ENCODE measurements at places on chromosomes 1 and 21.

GRCh38 chr1:5905436-5905835 lies 86.8 kb downstream of the NPHP4 start:
- DNase-seq, result no peak

- DNase-seq, result no peak
Observed at GRCh38 chr1:100354971-100355394, 2.7 kb downstream of the CDC14A start.

DNA sequence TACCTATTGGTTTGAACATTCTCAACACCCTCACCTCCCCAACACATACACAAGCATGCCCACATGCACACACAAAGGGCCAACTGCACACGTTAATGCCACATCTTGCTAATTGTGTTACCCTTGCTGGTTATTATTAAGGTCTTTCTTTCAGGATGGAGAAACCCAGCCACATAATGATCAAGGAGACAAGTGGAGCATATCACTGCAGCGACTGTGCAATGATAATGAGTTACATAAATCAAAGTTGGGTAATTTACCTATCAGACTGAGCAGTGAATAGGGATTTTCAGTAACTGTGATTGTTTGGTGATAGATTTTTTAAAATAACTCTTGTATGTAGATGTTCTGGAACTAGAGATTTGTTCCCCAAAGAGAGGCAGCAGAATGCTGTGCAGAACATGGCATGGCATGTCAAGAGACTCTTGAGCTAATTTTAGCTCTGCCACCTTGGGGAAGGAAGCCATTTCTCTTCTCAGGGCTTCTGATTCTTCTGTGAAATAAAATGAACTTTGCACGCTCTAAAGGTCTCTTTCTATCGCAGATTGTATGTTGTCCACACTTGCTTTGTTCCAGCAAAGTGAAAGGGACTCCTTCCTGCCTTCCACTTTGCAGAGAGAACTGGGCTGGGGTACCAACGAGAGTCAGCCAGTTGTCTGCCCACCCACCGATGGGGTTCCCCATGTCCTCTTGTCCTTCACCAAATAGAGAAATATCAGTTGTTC lies 126.0 kb upstream of the CAMK1G start:
- no peak for DNase-seq

GRCh38 chr1:107359472-107360241 lies 218.8 kb downstream of the NTNG1 start:
- no peak for DNase-seq

DNA sequence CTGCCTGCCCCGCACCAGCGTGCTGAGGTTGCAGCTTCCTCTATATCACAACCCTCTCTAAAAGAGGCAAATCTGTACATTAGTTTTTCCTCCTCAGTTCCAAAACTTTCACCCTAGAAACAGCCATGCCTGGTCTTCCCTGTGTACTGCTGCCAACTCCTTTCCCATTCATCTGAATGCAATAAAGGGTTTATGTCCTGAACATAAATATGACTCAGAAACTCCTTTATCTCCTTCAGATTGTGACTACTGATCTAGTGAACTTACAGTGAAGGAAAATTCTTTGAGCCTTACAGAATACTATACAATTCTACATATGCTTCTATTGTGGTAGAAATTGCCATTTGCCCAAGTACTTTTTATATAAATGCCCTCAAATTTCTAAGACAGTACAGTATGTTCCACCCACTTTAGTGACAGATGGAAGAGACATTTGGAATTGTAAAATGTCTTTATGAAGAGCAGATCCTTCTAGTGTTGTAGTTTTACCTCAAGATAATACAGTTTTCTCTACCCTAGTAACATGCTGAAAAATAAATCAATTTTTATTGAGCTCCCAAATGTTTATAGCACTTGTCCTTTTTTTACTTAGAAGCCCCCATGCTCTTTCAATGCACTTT lies 345.1 kb upstream of the SNX7 start:
- DNase-seq, result no peak

- DNase-seq, result no peak
Observed at GRCh38 chr21:43201491-43201890, 32.7 kb downstream of the CRYAA start.

- DNase-seq, result no peak
Observed at GRCh38 chr1:216046336-216046735, 376.9 kb downstream of the USH2A start.

DNA sequence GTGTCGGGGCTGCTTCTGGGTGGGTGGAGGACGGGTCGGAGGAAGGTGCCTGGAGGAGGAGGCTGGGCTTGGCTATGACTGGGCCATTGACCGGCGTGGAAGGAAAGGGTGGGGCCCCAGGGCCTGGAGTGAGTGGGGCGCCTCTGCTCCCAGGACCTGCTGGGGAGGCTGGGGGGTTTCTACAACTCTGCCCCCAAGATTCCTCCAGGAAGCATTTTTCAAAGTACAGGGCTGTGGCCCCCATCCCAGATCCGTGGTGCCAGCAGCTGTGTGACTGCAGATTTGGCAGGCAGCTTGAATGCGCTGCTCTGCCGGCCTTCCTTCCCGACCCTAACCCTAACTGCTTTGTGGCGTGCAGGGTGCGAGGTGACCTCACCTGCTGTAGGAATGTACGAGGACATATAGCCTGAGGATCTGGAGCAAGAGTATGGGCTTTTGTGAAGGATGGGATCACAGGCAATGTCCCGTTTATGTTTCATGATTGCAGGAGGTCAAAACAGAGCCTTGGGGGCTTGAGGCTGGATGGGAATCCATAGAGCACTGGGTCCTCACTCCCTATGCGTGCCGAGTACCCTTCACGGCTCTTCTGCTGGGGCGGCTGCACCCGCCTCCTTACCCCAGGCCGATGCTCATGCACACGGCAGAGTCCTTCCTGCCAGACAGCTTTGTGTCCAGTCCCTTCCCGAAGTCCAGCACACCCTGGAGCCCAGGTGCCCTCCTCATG lies 24.7 kb downstream of the TRPM2 start:
- no peak for DNase-seq

DNA sequence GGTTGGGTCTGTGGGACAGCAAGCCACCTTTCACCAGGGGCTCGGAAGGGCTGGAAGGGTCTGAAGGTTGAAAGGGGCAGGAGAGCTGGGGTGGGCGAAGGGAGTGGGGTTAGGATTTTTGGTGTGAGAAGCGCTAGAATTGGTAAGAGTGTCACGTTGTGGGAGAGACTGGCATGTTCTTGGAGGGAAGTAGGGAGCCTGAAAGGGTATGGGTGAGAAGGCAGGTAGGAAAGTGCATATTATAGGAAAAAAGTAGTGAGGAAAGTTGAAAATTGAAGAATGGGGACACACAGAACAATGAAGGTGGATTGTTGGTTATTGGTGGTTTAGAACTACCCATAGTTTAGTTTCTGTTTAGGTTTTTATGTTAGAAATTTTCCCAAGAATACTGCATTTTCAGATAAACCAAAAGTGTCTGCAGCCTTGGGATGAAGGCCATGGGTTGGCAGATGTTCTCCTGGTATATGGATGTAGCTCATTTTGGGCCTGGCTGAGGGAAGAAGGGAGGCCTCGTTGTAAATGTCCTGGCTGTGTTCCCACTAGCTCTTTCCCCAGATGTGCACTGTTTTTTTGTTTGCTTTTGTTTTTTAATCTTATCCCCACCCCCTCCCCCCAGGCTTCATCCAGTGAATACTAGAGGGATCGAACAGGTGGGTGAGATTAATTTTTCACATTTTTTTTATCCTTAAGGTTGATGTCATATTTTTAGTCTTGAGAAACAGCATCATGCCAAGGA lies 1.2 kb downstream of the LRRC42 start:
- DNase-seq, result no peak

DNA sequence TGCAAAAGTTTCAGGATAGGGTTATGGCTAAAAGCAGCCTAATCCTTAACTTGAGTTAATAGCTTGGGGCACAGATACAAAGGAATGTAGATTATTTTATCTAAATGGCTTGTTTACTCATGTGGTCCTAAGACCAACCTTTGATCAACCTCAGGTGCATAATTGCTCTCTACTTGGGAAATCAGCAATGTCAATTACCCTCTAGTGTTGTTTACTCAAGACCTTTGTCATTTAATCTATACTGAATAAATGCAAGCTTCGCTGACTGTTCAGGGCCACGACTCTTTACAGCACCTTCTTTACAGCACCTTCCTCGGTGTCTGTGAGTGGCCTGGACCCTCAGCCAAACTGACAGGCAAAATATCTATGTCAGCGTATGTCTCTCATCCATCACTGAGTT lies 217.5 kb upstream of the MAP1LC3C start:
- DNase-seq, result no peak

DNA sequence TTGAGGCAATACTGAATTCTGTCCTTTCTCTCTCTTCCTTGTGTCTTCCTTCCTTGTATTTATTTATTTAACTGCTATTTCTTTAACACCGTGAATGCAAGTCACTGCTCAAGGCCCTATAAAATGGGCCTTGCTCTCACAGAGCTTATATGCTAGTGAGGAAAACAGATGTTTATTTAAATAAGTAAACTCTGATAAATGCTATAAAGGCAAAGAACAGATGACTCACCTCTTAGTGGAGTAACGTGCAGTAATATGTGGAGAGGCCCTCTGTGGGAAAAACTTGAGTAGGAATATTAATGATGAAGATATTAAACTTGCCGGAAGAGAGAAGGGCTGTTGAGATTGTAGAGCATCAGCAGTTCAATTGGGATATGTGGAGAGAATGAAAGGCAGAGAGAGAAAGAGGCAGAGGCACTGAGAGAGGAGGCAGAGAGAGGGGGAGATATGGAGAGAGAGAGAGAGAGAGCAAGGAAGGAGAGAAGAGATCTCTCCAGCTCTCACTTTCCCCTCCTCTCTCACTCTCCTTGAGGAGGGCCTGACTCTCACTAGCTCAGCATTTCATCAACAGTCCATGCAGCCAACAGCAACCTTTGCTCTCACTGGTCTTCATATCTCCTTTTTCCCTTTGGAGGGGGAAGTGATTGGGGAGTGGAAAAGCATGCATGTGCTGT lies 322.2 kb downstream of the LMX1A start:
- no peak for DNase-seq

DNA sequence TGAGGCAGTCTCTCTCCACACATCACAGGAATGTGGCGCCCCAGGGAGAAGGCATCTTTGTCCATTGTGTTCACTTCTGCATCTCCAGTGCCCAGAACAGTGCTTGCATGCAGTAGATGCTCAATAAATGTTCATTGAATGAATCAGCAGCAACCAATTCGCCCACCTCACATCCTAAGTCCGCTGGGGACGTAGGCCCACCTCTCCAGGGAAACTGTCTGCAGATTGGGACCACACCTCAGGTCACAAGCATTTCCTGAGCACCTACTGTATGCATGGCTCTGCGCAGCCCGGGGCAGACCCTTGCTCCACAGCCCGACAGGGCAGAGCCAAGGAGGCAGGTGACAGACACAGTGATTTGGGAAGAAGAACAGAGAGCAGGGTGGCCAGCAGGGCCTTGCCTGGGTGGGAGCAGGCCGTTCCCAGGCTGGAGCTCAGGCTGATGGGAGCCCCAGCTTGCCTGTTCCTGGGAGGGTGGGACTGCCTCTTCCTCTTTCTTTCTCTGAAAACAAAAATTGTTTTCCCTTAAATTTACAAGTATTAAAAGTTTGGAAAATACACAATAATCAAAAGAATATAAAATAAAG lies 25.8 kb upstream of the RUNX3 start:
- DNase-seq, result no peak

DNA sequence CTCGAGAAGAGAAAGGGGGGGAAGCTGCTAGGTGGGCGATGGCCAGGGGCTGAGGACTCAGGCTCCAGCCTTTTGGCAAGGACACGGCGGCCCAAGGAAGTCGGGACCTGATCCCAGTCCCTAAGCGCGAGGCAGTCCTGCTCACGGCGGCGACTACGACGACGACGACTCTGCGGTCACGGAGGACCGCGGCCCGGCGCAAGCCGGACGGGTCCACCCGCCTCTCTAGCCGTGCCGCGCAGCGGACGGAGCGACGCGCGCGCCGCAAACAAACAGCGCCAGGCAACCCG lies 401 bp downstream of the WNT9A start:
- no peak for DNase-seq

DNA sequence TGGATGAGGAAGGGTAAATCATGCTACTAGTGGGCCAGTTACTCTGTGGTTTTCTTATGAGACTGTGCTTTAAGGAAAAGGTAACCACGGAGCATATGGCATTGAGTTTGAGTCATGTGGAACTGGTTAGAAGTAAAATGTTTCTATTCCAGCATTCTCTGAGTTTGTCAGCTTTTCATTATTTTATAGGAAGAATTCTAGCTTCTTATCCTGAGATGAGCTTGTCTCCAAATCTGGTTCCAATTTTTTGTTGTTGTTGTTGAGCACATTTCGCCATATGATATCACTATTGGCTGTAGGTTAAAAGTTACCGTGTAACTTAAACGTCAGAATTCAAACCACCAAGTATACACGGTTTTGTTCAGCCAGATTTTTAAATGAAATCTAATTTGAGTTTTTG lies 69.9 kb downstream of the ATF6 start:
- no peak for DNase-seq

GRCh38 chr1:242623119-242623518 lies 98.6 kb upstream of the PLD5 start:
- DNase-seq, result no peak

GRCh38 chr1:22963044-22963677 lies 9.5 kb downstream of the LACTBL1 start:
- DNase-seq, result no peak

- DNase-seq, result no peak
Observed at GRCh38 chr1:93111065-93111464, 32.0 kb downstream of the MTF2 start.

DNA sequence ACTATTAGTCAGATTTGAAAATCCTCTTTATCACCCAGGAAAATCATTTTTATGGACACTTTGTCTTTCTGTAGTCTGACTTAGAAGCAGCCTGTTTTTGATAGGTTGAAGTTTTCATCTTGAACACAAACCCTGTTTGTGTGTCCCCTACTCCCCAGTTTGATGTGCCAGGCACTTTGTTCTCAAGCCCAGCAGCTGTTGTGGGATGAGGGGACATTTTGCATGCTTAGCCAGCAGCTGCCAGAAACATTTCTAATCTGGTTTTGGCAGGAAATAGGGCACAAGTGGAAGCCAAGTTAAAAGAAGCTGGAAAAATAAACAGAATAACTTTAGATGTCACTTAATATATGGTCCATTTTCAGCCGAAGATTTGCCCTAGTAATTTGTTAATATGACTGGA lies 29.9 kb downstream of the ACTN2 start:
- no peak for DNase-seq

GRCh38 chr1:66542811-66543767 lies 9.1 kb downstream of the SGIP1 start:
- no peak for DNase-seq

DNA sequence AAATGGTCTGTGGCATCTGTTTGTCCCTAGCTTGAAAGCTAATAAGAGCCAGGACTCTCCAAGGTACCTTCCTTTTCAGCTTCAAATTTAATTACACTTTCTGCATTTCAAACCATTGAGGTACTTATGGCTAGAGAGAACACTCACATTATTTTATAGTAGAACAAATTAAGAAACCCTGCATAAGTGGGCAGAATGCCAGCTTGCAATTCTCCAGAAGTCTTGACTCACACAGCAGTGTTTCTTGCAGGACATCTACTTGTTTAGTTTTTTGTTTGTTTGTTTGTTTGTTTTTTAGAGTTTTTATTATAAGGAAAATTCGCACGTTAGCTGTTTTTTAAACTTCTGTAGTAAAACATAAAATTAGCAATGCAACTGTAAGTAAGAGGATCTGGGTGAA lies 397.2 kb downstream of the NEGR1 start:
- no peak for DNase-seq

Data from stimulated activated CD4-positive, alpha-beta T cell treated with anti-CD3 and anti-CD28 coated beads, Interleukin-12 subunit alpha, Interleukin-12 subunit beta, amount 100 ng/mL, for 48 hours (primary cell).